ENCODE measurements at places on chromosomes 7 and 10.

- DNase-seq = no peak
These were observed 475.2 kb downstream of the TCERG1L start for GRCh38 chr10:130836344-130836743.

DNA sequence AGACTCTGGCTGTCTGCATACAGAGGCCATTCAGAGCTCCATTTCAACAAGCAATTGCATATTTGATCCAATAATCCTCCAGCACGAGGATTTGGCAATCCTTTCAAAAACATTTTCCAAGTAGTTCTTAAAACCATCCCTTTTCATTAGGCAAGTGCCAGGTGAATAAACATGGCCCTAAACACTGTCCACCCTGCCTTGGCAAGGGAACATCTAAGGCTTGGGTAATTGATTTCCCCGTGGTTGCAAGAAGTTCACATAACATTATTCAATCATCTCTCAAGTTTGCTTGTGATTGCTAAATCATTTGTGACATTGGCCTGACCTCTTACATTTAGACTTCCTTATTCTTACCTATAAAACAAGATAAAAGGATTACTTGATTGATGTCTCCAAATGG, 175.2 kb downstream of the CTTNBP2 start:
- no peak for DNase-seq

DNA sequence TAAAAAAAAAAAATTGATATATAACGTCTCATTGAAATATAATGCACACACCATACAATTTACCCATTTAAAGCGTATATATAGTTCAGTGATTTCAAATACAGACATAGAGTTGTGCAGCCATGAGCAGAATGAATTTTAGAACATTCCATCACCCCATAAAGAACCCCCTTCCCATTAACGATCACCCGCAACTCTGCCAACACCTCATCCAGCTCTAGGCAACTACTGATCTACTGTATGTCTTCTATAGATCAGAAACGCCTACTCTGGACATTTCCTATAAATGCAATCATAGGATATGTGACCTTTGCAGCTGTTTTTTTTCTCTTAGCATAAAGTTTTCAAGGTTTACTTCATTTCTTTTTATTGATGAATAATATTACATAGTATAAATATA, 33.4 kb upstream of the GPAM start:
- no peak for DNase-seq

GRCh38 chr10:6035931-6036575, 26.1 kb downstream of the IL2RA start:
- no peak for DNase-seq

- DNase-seq = no peak
These were observed 8.4 kb downstream of the RELN start for GRCh38 chr7:103981003-103981423.

DNA sequence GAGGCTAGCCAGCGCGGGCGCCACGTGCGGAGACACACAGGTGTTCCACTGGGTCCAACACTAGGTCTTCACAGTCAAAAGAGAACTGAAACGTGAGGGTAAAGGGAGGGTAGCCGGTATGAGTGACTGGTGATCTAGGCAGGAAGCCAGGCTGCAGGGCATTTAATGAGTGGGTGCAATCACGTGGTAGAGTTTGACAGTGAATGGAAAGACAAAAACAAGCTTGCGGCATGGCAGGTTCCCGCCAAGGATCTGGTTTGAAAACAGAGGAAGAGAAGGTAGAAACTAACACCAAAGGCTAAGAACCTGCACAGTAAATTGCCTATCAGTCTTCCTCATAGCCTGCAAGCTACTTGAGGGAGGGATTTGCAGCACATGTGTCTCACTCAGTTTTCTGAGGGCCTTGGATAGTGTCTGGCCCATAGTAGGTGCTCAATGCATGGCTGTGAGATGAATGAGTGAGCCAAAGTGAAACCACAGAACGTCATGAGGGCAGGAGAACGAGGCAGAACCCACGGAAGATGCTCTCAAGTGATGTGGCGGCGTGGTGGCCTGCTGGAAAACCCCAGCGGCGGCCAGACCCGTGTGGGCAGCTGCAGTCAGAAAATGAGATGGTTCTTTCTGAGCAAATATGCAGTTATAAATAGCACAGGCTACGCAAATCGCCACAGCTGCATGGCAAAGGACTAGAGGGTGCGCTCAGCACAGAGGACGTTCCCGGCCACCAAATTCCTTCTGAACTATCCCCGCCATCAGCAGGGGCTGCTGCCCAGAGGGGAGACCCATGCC, 183.6 kb upstream of the NFE2L3 start:
- no peak for DNase-seq

DNA sequence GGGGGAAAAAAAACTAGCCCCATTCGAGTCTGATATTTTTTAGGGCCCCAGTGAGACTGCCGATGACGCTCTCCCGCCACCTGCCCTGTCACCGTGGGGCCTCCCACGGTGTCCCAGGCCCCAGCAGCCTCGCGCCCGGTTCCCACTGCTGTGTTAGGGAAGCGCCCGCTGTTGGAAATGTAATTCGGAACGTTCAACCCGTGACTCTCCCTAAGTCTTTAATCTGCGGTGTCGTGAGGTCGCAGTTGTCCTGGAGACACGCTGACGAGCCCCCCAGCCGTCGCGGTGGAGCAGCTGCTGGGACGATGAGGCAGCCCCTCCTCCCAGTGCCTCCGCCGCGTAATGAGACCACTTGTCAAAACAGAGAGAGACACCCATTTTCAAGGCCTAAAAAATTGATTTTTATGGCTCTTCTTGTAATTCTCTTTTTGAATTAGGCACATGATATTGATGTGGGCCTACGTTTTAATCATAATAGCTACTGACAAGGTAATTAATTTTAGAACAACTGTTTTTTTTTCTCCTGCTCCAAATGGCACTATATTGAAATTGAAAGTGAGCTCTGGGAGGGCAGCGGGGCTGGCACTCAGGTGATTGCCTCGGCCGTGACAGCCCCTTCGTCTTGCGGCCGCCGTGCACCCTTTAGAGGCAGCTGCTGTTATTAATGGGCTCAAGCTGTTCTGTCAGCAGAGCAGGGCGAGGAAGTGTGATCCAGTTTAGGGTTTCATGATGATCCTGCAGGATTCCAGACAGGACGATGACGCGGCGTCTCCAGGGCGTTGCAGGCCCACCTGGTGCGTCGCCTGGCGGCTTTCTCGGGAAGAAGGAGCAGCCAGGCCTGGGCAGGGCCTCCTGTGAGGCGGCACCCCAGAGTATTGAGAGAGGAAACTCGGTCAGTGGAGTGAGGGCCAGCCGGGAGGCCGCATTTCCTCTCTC, 63.3 kb downstream of the NKX6-2 start:
- DNase-seq = no peak

- DNase-seq = no peak
These were observed 5.7 kb upstream of the MSS51 start for GRCh38 chr10:73439055-73439454.

GRCh38 chr10:72204296-72204695, 11.5 kb upstream of the ANAPC16 start:
- DNase-seq = no peak
